ENCODE measurements at places on chromosomes 5 and 9.

GRCh38 chr5:1658665-1659064 is 134.9 kb upstream of the LPCAT1 start:
- no peak for DNase-seq

DNA sequence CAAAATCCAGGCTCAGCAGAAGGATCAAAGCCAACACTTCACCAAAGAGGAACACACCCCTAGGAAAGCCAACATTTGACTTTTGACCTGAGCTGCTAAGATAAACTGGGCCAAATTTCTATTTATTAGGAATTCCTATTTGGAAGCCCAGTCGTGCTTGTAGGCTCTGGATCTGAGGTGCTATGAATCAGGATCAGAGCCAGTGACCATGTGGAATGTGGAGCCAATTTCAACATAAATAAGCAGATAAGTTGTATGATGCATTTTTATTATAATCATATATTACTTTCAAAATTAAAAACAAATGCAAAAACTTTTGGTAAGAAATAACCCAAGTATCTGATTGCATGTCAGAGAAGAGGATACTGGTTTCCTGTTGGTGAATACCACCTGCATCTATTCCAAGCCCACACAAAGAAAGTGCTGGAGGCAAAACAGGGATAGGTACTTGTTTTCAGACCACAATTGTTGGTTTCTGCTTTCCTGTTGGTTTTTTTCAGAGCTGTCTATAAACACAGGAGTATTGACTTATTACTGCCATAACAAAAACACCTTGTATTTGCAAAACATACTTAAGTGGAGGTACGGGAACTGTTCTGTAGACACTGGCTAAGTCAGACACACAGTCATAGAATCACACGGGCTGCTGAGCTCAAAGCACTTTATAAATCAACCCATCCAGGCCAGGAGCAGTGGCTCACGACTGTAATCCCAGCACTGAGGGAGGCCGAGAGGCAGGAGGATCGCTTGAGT is 52.8 kb downstream of the ARL15 start:
- no peak for DNase-seq

GRCh38 chr5:4027088-4027734 is 431.6 kb downstream of the IRX1 start:
- DNase-seq = no peak

GRCh38 chr9:28720746-28721145 is 1147.5 kb upstream of the C9orf72 start:
- no peak for DNase-seq

DNA sequence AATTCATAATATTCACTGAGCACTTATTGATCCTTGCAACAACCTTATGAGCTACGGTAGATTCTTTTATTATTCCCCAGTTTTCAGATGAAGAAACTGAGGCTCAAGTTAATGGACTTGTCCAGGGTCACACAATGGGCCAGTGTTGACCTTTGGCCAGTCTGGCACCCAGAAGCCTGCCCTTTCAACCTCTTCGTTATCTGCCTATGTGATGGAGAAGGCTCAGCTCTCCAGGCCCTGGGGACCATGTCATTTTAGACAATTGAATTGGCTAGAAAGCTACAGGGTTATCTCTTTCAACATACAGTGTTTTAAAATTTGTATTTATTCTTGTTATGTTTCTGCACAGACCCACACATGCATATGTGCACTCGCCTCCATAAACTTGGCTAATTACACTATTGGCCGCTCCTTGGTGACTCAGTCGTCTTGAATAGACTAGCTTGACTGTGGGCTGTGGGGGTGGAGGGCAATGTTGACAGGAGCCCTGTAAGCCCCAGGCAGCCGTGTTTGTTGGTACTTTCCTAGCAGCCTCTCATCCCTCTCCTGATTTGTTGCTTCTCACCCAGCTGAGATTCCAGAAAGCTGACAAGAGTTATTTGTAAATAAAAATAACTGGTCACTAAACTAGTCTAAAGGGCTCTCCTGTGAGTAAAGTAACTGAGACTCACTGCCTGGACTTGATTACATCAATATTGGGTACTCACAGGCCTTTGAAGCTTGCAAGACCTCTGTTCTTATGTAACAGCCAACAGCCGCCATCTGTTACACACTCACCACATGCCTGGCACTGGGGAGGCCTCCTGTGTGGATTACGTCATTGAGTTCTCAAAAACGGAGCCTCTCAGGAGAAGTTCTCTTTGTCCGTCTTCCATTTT is 8.5 kb upstream of the ANGPTL2 start:
- no peak for DNase-seq

- no peak for DNase-seq
Measured at GRCh38 chr9:125418404-125418803, 156.8 kb downstream of the GAPVD1 start.
